ENCODE measurements at places on chromosomes 3 and 15.

DNA sequence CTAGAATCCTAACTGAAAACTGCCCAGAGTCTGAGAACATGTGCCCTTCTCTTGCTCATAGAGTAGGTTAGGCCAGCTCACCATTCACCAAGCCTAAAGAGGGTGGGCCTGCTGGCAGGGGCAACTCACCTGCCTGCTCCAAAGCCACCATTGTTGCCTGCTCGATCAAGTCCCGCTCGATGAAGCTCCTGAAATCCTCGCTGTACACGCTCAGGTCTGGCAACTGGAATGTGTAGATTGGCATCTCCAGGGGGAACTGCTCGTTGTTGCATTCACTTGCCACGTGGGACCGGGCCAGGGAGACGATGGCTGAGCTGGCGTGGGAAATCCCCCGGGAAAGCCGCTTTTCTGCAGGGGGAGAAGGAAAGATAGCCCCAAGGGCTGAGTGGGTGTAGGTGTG is 232.2 kb downstream of the KLF13 start:
- no peak for DNase-seq

DNA sequence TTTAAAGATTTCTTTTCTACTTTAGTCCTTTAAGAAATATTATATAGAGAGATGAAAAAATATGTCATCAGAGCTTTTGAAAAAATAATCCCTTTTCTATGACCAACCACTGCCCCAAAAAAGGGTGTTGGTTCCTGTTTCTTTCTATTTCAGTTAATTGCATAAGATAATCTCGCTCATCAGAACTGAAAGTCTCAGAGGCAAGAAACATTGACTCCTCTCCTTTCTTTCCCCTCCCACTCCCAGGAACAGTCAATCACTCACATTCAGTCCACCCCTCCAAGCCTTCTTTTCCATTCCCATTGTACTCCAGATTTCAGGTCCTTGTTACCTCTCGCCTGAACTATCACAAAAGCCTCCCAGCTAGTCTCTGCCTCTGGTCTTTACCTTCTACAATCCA is 153.7 kb upstream of the ABI3BP start:
- DNase-seq, result no peak

DNA sequence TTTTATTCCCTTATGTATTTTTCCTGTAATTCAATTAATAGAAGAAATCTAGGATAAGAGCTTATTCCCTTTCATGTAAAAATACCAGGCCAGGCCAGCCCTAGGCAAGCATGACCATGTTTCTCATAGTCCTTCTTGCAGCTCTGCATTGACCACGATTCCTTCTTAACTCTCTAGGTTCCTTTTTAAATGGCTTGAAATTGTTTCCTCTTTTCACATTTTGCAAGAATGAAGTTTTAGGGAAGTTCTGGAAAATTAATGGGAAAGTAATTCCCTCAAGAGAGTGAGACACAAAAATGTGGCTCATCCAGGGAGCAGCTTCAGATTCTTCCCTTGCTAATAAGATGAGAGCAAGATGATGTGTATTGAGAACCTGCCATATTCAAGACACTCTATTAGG is 116.5 kb upstream of the FGF7 start:
- no peak for DNase-seq

DNA sequence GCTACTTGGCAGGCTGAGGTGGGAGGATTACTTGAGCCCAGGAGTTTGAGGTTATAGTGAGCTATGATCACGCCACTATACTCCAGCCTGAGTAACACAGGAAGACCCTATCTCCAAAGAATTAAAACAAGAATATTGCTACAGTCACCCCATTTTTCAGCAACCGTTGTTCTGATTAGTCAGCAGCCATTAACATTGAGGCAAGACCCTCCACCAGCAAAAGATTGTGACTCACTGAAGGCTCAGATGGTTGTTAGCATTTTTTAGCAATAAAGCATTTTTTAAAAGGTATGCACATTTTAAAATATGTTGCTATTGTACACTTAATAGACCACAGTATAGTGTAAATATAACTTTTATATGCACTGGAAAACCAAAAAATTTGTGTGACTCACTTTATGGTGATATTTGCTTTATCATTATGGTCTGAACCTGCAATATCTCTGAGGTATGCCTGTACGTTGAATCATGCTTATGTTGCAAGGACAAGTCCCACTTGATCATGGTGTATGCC is 492.6 kb downstream of the SQOR start:
- DNase-seq, result no peak

DNA sequence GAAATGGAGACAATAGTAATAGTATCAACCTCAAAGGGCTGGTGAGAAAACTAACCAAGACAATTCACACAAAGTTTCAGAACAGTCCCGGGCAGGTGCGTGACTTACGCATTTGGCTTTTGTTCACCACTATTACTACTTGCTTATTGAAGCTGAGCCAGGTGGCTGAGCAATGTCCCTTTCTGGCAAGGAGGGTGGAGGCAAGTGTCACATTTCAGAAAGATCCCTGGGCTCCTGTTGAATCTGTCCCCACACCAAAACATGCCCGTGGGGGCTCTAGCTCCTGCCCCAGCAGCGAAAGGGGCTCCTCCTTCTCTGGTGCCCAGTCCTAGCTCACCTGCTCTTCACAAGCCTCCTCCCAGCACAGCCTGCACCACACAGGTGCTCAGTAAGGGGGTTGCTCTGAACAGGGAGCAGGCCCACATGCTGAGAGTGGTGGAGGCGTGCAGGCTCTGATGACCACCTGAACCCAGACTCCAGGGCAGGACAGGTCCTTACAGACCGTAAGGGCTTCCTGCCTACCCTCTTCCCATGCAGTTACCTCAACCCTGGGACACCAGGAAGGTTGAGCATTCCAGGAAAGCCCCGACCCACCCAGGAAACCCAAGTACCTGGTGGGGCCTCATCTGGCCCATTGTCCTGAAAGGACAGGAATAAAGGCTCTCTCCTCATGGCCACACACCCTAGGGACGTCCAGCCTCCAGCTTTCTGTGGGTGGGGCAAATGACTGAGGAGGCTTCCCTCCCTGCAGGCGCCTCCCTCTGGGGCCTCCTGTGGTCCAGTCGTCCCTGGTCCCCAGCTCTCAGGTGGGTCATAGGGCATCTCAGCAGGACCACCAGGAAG is 32.6 kb downstream of the SEMA7A start:
- no peak for DNase-seq

DNA sequence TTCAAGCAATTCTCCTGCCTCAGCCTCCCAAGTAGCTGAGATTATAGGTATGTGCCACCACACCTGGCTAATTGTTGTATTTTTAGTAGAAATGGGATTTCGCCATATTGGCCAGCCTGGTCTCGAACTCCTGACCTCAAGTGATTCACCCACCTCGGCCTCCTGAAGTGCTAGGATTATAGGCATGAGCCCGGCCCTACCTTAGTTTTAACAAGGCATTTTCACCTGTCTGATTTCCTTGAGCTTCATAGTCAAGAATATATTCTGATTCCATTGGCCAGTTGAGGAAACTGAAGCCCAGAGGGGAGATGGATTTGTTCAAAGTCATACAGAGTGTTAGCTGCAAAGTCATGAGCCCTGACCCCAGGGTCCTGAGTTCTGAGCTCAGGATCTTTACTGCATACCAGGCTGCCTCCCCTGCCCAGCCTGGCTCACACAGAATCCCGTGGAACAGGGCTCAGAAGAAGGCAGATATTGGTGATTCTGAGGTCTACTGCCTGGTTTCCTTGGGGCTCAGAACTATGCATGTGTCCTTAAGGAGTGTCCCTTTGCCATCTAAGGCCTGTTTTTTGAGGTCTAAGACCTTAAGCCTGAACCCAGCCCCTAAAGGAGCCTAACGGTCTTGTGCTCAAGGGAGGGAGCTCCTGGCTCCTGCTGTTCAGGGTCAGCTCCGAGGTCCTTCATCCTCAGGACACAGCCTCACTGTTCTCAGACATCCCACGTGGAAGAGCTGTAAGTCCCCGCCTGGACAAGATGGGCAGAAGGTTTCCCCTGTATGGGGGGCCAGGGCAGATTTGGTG is 134.4 kb downstream of the SMAD6 start:
- DNase-seq, result no peak

DNA sequence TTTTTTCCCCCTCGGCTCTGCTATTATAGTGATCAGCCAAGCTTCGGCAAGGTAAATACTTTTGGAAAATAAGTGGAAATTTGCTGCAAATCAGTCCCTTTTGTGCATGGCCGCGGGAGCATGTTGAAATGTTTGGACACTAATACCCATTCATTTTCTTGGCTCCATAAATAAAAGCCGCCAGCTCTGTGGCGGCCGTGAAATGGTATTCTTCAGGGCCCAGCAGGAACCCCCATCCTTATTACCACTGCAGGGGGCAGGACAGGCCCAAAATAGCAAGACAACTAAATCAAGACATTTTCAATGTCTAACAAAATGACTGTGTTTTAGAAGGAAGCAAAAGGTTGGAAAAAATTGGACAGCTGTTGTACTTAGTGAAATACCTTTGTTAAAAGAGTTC is 362.3 kb downstream of the NR2F2 start:
- DNase-seq, result no peak

- no peak for DNase-seq
These were observed 848.6 kb downstream of the PDCD6IP start for GRCh38 chr3:34646911-34647460.

DNA sequence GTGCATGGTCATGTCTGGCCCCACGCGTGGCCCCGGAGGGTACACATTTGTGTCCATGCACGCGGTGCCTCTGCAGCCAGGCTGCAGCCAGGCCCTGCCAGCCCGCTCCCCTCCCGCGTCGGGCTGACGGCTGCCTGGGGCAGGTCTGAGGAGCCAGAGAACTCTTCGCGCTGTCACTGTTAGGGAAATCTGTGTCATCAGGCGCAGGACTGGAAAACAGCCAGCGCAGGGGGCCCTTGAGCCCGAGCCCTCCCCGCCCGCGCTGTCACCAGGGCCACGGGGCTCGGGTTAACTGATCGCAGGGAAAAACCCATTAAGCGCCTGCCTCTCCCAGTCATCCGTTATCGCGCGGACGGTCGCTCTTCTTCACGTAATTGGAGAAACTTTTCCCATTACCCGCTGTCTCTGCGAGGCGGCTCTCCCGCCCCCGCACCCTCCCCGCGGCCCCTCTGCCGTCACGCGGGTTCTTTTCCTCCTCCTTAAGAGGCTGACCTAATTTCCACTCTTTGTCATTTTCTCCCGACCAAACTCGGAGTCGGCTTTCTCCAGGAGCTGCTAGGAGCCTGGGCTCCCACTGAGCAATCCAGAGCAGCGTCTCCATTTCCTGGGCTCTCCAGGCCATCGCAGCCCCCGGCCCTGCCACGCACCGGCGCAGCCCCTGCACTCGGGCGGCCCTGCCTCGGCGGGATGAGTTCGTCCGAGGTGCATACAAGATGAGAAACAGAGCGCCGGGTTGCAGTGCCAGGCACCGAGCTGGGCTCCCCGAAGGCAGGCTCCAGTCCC is 57.5 kb upstream of the PRR23E start:
- peak; percentile 79 for DNase-seq

GRCh38 chr3:16614033-16615031 is 9.1 kb upstream of the DAZL start:
- DNase-seq, result no peak

- DNase-seq, result no peak
These were observed 51.8 kb downstream of the CMTM7 start for GRCh38 chr3:32443478-32443877.

DNA sequence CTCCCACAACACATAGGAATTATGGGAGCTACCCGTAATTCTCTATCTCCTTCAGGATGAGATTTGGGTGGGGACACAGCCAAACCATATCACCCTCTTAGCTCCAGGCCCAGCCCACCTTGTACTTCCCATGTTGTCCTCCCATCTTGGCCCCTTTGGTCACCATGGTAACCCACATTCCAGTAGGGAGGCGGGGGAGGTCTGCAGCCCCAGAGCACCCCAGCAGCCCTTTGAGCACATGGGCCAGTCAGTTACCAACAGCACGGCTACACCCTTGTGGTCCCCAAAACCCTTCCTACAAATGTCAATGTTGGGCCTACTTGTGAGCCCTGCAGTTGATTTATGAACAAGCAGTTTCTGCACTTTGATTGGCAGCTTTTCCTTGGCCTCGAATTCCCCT is 84.5 kb downstream of the LRRK1 start:
- no peak for DNase-seq

GRCh38 chr3:52696830-52697631 is 8.6 kb downstream of the GLT8D1 start:
- DNase-seq, result no peak

DNA sequence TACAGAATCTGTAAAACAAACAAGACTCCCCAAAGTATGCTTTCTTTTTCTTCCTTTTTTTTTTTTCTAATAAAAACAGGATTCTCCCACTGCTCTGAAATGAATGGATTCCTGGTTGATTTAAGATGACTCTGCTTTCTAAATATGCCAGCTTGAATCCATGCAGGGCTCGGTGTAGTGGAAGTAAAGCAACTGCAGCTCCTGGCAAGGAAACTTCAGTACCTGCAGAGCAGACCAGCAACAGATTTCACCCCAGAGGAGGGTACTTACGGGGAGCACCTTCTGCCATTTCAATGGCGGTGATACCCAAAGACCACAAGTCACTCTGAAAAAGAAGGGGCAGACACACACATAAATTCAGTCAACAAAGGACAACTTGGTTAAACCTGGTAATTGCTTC is 150.5 kb upstream of the SLC2A2 start:
- no peak for DNase-seq

DNA sequence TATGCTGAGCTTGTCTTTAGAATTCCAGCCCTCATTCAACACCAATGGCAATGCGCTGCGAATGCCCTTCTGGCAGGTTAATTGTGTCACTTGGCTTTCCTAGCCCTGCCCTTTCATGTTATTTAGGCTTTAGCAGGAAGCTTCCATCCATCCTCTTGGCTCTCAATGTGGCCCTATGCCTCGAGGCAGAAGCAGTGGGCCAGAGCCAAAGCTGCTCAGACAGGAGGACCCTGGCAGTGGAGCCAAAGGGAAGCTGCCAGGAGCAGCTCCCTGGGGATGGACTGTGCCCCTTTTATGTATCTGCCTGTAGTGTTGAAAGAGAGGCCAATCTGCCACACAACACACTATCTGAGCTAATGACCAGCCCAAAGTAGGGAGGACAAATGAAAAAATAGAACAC is 376.4 kb downstream of the CTNNB1 start:
- DNase-seq, result peak; percentile 32

DNA sequence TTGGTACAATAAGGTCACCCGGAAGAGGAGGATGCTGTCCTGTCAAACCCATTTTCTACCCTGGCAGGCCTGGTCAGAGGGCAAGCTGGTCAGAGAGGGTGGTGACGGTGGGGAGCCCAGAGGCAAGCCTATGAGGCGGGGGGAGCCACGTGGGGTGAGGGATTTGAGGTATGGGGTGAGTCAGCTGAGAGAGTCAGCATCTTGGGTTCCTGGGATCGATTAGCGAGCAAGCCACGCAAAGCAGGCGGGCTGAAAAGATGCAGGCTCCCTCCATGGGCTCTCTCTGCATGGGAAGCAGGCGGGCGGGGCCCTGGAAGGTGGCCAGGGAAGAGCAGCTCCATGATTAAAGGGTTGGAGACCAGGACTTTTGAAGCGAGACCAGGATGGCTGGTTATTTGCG is 48.1 kb downstream of the MAGEF1 start:
- no peak for DNase-seq

- DNase-seq, result no peak
These were observed 14.6 kb upstream of the DUSP7 start for GRCh38 chr3:52070724-52071621.

DNA sequence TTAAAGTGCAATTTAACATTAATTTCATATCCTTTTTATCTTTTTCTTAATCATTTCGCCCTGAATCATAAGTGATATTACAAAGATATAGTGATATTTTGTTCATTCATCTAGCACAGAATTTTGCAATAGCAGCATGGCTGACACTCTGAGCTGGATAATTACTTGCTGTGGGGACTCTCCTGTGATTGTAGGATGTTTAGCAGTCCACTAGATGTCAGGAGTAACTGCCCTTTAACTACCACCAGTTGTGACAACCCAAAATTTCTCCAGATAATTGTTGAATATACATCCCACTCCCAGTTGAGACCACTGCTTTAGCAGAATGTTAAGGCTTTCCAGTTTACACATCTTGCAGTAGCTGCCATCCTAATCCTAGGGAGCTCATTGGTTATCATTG is 196.8 kb upstream of the MBNL1 start:
- DNase-seq, result no peak
